ENCODE measurements at places on chromosomes 2 and 18.
A peak's percentile ranks its signal among the peaks of the same experiment; 100 is the strongest.

DNA sequence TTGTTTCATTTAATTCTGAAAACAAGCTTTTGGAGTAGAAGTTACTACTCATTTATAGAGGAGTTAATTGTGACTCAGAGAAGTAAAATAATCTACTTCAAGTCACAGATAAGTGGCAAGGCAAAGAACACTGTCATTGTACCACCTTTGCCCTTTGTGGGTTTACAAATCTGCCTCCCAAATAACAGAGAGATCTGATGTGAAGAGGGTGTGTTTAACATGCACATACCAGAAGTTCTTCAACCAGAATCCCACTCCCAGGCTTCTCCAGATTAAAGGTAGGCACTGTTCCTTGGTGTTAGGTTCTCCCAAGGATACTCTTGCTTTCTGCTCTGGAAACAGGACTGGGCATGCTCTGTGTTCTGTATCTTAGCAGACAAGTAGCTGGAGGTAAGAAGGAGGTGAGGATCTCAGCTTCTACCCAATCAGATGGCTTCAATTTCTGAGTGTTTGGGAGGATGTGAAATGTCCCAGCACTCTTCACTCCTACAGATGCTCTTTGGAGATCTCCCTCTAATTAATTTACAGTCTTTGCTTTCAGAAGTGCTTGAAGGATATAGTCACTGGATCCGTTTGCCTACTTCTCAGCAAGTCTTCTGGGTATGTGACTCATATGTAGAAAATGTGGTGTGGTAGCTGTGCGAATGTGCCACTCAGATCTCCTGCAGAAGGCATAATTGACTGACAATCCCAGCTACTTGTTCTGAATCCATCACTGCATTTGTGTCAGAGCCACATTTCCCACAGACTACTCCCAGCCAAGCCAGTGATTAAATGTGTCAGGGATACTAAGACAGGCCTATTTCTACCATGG, 111.1 kb downstream of the KLHL14 start:
- DNase-seq = no peak

GRCh38 chr18:67425672-67426071, 90.8 kb downstream of the DSEL start:
- DNase-seq = no peak

GRCh38 chr2:56287974-56288373, 104.2 kb downstream of the CCDC85A start:
- no peak for DNase-seq

GRCh38 chr18:76445741-76446232, 49.3 kb downstream of the ZNF516 start:
- no peak for DNase-seq

DNA sequence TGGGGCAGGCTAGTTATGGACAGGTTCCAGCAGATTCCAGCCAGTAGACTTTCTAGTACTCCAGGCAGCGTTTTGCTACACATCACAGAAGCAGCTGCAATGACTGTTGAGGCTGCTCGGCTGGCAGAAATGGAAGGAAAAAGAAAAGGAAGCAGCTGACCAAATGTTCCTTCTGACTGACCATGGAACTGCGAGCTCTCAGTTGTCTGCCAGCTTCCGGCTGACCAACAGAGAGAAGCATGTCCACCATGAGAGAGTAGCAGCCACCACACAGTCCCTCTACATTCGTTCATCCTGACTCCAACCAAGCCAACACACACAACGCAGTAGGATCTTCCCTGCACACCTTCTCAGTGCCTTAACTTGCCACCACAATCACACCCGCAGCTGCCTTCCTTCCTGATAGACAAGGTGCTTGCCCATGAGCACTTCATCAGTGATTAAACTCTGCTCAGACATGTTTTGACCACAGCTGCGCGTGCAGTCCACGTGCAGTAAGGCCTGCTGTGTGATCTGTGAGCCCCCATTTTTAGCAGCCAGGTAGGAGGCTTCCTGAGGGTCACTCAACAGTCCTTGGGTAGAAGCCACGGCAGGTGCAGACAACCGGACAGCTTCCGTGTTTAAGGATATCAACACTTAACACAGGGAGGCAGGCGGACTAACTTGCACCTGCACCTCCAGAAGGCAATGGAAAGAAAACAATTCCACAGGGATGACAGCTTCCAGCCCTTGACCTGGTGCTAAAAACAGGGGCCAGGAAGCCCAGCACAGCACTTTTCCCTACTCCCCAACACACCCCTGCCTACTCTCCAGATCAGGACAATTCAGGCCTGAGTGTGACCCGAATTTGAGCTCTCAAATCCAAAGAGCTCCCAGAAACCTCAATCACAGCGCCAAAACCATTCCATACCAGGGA, 996 bp downstream of the TGFBRAP1 start:
- DNase-seq = peak; percentile 1

DNA sequence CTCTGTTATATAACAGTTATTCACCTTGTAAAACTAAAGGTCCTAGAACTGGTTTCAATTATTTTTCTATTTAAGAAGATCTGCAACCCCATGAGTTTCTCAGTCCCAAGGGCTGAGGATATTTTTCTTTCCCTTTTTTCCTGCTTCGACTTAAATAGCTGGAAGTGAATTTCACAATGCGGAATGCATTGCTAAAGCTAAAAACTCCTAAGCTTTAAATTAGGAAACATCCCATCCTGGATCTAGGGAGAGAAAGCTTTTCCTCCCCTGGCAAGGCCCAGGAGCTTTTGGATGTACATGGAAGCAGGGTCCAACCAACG, 1.4 kb downstream of the RFX8 start:
- no peak for DNase-seq

DNA sequence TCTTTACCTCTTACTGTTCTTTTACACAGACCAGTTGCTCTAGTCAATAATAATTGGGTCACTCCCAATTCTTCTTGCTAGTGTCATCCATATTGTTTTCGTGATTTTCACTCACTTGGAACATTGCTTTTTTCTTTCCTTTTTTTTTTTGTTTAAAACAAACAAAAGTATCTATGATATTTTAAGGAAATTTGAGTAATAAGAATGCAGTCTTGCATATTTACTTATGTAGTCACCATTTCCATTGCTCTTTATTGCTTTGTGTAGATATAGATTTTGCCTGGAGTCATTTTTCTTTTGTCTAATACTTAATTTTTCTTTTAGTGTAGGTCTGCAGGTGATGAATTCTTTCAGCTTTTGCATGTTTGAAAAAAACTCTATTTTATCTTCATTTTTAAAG, 71.9 kb downstream of the WDR7 start:
- DNase-seq = no peak

DNA sequence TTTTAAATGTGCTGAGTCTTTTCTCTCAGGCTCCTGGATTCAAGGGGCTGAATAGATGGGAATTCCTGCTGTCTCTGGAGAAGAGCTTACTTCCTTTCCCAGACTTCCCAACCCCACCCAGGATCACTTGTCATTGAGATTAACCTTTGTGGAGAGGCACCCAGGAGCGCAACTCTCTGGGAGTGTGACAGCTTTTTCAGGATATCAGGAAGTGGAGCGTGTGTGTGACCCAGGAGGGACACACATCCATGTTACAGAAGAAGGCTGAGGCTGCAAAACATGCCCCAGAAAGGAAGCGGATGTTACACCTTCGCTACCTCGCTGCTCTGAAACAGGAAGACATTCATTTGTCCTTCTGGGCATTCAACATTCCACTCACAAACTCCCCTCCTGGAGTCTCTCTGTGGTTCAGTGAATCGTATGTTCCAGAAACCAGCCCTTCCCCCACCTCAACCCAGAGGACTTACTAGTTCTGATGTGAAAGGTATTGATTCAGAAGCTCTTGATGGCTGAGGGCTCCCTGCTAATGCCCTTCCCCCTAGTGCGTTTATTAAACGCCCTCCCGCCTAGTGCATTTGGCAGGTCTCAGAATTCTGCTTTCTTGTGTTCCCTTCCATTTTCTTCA, 523.9 kb downstream of the TNS1 start:
- DNase-seq = no peak

GRCh38 chr2:39723946-39724827, 54.9 kb downstream of the THUMPD2 start:
- no peak for DNase-seq

DNA sequence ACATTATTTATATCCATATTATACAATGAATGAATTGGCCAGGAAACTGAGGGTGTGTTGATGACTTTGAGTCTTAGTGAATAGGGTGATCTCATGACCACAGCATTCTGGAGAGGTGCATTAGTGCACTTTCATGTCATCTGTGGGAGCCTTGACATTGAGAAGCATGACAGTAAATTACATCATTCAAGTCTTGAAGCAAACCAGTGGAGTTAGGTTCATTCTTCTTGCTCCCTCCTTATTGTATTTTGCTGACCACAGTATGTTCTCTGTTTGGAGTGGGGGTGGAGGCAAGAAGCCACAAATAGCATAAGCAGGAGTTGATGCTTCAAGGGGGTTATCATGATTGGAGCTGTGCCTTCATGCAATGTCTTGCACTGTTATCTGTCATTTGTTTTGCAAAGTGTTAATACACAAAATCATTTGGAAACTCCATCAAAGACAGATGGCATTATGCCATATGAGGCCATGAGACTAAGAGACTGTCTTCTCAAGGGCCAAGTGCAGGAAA, 680.2 kb downstream of the NYAP2 start:
- no peak for DNase-seq

DNA sequence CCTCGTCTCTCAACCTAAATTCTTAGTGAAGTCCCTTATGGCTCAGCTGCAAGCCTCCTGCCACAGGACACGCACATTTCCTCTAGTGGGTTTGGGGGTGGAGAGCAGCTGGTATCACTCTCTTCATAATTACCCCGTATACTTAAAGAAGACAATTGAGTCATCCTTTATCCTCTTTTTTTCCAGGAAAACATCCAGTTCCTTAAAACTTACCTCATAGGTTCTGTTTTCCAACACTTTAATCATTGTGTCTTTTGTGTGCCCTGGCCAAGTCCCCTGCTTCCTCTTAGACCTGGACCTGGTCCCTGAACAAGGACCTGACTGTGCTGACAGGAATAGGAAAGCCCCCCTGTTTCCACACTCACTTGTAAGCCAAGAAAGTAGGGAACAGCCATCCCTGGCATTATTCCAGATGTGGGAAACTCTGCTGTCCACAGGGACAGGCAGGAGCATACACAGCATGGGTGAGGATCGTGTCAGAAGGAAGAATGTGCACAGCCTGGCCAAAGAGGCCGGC, 42.3 kb upstream of the MYO1B start:
- no peak for DNase-seq

DNA sequence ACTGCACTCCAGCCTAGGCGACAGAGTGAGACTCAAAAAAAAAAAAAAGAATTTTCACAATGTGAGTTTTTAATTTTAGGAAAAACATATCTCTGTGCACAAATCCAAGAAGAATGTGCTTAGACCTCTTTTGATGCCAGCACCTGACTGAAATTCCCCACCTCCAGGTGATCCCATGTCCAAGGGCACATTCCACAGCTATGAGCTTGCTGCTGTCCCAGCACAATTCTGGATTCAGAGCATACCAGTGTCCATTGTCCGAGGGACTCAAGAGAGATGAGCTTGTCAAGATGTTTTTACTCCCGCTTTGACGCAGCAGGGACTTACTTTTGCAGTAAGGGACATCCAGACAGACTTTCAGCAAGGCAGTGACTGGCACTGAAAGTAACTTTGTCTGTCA, 489.1 kb upstream of the ACVR2A start:
- no peak for DNase-seq

- DNase-seq = no peak
These were observed 2.1 kb upstream of the GEMIN6 start for GRCh38 chr2:38775921-38776225.

Measured in activated CD4-positive, alpha-beta T cell treated with anti-CD3 and anti-CD28 coated beads, Interleukin-2, amount 50 U/mL, for 1 hour (primary cell).